ENCODE measurements at places on chromosomes 12 and 14.

GRCh38 chr12:29569132-29569757 is 71.8 kb upstream of the OVCH1 start:
- DNase-seq: peak; percentile 74

DNA sequence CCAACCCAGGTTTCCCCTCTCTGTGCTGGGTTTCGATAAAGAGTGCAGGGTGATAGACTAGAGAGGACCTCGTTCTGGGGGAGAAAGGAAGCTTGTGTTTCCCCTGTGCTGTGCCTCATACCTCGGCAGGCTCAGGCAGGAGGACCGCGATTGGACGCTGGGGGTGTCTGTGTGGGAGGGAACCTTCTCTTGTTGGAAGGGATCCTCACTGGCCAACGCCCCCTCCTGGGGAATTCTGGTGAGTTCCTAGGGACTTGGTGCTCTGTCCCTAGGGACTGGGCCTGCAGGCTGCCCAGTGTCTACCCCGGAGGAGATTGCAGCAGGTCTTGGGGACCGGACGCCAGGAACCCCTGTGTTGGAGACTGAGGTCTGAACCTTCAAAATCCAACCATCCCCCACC is 157.4 kb upstream of the PRMT8 start:
- DNase-seq: no peak

DNA sequence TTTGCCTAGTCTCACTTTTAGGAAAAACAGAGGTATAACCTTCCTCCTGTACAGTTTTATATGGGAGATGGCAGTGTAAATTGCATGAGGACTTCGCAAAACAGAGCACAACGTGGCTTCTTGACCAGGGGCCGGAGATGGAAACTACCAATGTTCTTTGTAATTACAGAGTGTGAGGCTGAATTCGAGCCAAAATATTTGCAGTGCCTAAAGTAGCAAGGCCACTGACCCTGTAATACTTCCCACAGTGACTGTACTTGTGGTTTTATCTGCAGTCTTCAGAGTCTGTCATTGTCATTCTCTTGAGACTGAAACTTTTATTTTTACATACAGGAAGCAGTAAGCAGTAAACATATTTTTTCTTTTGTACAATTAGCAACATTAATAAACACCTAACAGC is 98.9 kb downstream of the RERG start:
- DNase-seq: peak; percentile 5

DNA sequence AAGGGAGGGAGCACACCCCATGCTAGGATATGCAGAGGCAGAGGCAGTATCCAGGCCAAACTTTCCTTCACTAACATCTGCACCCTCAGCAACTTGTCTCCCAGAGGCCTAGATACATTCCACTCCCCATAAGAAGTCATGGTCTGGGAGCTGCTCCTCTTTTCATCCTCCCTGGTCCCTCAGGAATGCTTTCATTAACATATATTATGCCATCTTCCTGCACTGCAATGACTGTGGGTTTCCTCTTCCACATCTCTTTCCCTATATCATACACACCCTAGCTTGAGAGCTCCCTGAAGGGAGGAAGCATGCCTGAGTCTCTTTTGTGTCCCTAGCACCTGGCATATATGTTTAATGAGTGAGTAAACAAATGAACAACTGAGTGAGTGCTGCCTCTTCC is 8.6 kb downstream of the DDN start:
- no peak for DNase-seq

GRCh38 chr12:62575036-62575435 is 108.4 kb downstream of the MON2 start:
- no peak for DNase-seq

GRCh38 chr12:77231501-77231918 is 166.1 kb upstream of the E2F7 start:
- peak; percentile 73 for DNase-seq

GRCh38 chr12:92719674-92720073 is 16.9 kb downstream of the PLEKHG7 start:
- peak; percentile 26 for DNase-seq

DNA sequence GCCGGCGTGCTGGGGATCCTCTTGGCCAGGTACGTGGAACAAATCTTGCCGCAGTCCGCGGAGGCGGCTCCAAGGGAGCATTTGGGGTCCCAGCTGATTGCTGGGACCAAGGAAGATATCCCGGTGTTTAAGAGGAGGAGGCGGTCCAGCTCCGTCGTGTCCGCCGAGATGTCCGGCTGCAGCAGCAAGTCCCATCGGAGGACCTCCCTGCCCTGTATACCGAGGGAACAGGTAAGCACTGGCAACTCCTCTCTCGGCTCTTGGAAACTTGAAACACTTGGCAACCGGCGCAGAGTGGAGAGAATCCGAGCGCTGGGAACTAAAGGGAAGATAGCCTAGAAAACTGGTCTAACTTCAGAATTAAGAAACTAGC is 1.7 kb downstream of the PDE3A start:
- DNase-seq: peak; percentile 66
